ENCODE measurements at places on chromosomes 6 and 20. TPM values are rescaled to one million over a fixed set of nuclear protein-coding genes. Genes with fewer than 3 reads are reported as not detected.

Gene EYS
- total RNA-seq: not detected

Gene C20orf204
- 5.0 TPM for total RNA-seq

DNA sequence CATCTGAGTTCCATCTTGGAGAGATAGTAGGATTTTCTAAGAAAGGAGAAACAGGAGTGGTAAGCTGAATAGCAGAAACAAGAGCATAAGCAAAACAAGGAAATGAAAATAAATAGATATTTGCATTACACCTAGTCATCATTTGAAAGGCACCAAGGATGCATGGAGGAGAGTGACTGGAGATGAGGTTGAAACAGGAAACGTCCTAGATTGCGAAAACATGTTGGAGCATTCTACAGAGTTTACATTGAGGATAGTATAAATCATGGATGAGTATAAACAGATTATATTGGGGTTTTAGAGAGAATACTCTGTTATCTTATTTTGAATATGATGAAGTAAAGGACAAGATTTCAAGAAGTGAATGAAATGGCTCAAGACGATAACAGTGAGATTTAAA lies 507.3 kb downstream of the EYS start:
- DNase-seq: no peak

GRCh38 chr6:73104921-73105320 lies 120.4 kb downstream of the KHDC1L start:
- no peak for DNase-seq

GRCh38 chr20:62595491-62595890 lies 46.8 kb upstream of the SLCO4A1 start:
- DNase-seq: peak; percentile 83

DNA sequence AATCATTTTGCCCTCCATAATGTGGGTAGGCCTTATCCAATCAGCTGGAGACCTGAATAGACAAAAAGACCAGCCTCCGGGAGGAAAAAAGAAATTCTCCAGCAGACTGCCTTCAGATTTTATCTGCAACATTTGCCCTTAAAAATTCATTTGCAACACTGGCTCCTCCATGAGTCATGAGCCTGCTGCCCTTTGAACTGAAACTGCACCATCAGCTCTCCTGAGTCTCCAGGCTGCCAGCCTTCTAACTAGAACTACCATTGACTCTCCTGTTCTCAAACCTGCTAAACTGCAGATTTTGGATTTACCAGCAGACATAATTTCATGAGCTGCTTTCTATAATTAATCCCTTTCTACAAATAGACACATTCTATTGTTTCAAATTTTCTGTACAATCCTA lies 223.9 kb upstream of the THEMIS start:
- peak; percentile 20 for DNase-seq

DNA sequence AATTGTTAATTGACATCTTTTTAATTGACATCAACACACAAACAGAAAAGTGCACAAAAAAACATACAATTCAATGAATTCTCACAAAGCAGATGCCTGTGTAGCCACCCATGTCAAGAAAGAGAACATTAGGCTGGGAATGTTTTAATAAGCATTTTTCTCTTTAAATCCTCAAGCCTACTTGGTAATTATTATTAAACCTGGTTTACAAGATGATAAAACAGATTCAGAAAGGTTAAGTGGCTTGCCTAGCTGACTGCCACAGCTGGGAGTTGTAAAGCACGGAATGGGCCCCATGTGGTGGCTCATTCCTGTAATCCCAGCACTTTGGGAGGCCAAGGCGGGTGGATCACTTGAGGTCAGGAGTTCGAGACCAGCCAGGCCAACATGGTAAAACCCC lies 90.0 kb upstream of the AKAP12 start:
- DNase-seq: no peak

DNA sequence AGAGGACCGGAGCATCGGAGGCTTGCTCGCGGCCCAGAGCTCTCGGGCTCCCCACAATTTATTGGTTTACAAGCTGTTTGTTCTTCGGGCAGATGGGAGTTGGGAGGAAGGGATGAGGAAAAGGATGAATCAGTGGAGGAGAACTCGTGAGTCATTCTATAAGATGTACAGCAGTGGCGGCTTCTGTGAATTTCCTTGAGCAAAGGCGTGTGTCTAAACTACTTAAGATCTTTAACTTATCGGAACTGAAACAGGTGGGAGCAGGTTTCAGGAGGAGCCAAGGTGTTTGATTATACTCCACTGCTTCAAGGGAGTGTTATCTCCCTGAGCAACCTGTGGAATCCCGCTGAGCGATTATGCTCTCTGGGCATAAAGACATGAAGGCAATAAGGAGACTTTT lies 50.5 kb upstream of the IBTK start:
- peak; percentile 3 for DNase-seq
